ENCODE measurements at places on chromosomes 1 and 21.

DNA sequence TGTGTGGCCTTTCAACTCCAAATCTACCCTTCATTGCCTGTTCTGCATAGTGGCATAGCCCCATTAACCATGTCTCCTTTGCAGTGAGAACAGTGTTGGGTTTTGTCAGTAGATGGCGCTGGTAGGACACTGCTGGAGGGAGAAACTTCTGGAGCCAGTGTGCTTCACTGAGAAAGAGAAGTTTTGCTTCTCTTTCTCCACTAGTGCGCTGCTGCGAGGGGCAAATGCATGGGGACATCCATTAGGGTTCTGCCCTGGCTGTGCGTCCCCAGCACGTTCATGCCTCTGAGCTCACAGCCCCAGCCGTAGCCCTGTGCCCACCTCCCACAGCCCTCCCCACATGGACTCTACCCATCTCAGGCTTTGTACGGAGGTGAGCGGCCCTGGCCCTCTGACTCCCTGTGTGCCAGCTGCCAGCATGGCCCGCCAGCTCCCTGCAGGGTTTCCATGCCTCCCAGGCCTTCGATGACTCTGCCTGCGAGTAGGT, 53.1 kb downstream of the RIMS3 start:
- peak; percentile 74 for DNase-seq

DNA sequence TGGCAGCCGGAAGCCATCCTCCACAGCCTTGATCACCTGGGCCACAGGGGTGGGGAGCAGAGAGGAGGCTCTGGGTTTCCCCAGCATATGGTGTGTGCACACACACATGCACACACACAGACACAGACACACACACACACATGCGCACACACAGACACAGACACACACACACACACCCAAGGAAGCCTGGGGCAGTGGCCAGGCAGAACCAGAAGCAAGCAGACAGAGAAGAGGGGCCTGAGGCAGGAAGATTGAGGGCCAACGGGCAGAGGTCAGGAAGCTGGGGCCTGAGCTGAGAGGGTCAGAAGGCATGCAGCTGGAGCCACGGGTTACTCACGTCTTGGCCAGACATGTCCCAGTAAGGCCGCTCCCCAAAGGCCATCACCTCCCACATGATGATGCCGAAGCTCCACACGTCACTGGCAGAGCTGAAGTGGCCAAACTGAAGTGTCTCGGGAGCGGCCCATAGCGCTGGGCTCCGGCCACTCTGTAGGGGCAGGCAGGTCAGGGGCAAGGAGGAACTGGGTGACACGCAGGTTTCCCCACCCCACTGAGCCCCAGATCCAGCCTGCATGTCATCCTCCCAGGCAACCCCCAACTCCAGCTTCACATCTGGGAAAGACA, 27.4 kb downstream of the CDCA8 start:
- no peak for DNase-seq

DNA sequence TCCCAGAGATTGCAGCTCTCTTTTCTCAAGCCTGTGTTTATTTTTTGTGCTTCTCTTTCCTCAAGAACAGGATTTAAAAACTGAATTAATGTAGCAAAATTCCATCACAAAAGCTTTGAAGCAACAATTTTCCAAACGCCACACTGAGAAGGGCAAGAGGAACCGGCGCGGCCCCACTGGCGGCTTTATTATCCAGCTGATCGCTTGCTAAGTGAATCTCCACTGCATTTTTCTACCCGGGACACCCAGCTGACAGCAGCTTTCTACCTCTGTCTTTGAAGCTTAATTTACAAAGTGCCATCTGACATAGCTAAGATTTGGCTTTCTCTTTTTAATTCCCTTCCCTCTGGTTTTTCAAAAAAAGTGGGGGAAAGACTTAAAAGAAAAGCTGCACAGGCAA, 369.3 kb upstream of the C1orf174 start:
- DNase-seq: no peak

DNA sequence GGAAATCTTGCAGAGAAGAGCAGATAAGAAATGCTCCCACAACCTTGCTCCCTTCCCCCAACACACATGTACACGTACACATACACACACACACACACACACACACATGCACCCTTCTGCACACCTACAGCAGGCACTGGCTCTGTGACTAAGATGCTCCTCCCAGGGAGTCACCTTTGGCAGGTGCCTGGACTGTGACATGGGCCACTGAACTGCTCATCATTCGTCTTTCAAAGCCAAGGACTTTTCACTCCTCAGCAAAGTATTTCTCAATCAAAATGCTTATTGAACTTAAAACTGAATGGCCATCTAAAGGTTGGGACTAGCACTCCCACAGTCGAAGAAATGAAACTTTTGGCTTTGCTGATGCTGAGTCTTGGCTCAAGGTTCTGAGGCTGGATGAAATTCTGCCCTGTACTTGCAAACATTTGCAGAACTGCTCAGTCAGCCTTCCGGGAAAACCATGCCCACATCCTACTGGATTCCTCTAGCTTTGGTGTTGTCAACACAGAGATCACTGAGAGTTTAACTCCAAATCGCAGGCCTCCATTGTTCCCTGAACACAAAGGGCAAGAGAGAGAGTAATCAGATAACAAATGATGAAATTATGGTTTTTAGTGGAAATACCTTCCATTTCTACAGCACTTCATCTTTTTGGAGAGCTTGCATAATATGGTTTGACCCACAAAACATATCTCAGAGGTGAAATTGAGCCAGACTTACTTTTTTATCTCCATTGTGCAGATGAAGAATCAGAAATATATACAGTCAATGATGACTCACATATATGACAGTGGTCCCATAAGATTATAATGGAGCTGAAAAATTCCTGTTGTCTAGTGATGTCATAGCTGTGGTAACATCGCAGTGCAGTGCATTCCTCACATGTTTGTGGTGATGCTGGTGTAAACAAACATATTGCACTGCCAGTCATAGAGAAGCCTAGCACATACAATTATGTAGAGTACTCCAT, 72.4 kb upstream of the BCAR3 start:
- no peak for DNase-seq

DNA sequence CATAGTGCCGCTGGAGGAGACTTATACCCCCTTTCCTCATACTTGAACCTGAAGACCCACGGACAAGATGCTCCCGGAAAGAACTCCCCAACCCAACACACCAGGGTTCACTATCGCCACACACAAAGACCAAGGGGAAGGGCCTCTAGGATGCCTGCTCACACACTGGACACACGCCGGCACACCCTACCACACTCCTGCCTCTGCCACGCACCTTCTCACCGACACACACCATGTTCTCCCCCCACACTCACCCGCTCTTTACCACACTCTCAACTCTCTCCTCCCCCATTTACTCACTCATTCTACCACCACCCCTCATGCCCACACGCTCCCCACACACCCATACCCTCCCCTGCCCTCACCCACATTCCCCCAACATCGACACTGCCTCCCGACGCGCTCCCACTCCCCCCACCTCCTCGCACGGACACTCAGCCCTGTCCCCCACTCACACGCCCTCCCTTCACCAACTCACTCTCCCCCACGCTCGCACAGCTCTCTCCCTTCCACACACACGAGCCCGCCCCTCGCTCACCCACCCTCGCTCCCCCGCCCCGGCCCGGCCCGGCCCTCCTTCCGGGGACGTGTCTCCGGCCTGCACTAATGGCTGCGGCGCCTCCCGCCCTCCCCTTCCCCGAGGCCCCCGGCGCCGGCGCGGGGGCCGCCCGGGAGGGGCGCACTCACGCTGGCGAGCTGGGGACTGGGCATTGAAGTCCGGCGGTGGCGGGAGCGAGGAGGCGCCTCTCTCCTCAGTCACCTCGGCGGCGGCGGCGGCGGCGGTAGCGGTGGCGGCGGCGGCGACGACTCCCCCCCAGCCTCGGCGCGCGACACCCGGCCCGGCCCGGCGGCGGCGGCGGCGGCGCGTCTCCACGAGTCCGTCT, 626 bp downstream of the PTP4A2 start:
- DNase-seq: peak; percentile 84

GRCh38 chr1:147053269-147053668, 115.1 kb downstream of the NBPF12 start:
- no peak for DNase-seq

- DNase-seq: no peak
Measured at GRCh38 chr1:75579046-75579445, 31.9 kb downstream of the SLC44A5 start.

GRCh38 chr1:155513300-155513916, 49.2 kb downstream of the ASH1L start:
- no peak for DNase-seq

- no peak for DNase-seq
Measured at GRCh38 chr1:234911787-234912186, 216.8 kb downstream of the TOMM20 start.

DNA sequence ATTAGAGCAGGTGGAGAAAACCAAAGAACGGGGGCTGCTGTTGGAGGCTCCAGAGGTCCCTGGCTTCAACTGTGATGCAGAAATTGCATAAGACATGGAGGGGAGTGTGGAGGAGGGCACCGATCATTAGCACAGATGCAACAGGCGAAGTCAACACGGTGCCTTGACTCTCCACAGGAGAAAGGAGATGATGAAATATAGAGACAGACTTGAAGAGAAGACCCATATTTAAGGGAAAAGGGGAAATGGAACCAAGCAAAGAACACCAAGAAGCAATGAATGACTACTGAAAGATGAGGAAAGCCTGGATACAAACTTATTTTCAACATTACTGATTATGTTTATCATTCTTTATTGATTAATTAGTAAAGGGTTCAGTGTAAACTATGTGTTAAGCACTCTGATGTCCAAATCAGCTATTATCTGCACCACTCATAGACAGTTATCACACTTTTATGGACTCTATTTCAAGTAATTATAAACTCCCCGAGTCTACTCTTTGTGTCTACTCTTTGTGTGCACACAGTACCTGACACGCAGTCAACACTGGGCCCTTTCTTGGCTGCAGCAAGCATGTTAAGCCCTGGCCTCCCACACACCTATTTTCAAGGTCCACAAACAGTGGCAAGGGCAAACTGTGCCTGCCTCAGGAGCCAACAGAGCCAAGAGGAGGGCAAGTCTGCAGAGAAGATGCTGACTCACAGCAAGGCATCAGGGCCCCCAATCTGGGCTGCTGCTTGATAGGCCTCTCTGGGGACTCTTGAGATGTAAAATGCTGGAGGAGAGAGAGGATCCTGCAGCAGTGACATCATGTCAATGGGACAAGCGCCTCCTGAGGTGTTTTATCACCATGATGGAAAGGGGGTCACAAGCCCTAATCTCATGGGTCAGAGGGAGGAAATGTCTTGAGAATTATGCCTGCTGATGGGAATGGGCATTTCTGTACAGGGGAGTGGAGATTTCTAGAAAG, 17.6 kb downstream of the PCNX2 start:
- DNase-seq: no peak

- no peak for DNase-seq
Measured at GRCh38 chr1:7432102-7432899, 338.8 kb upstream of the VAMP3 start.

DNA sequence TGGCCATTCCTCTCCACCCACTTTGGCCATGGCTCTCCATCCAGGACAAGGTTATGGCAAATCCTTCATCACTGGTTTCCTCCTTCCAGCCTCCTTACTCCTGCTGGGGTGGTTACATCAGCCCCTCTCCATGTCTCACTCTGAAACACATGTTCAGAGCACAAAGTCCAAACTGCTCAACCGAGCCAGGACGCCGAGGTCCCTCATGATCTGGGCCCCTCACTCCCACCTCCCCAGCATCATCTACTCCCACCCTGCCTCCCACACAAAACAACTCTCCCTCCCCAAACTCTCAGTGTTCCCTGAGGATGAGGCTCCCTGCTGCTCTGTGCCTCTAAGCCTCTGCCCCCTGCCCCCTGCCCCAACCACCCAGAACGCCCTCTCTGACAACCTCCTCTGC, 33.3 kb upstream of the ZBTB40 start:
- DNase-seq: no peak
